ENCODE measurements at places on chromosomes 3 and 15.

DNA sequence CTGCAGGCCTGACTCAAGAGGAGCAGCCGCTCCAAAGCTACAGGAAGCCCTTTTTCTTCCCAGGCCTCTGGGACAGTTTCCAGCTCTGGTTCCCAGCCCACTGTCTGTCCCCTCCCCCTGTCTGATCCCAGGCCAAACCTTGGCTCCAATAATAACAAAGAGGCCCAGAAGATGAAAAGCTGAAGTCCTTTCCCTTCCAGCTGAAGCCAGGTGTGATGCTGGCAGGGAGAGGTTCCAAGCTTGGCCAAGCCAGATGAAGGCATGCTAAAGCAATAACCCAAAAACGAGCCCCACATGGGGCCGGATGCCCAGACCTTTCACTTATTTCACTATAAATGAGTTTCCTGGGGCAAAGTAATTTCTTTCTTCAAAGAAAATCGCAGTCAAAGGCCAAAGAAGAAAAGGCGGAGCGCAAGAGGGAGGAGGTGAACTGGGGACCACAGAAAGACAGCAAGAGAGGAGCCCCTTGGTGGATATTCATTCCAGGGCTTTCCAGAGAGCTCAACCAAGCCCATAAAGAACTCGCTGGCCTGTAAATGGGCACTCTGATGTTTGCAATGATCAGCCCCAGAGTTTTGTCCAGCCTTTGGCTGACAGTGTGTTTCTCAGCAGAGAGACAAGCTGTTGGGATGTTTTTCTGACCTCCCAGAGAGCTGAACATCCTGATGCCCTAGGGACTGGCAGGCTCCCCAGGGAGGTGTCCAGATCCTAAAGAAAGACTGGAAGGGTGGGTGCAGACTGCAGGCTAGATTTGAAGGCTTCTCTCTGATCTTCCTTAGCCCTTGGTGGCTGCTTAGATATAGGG lies 157.6 kb downstream of the UACA start:
- no peak for DNase-seq

- no peak for DNase-seq
Measured at GRCh38 chr15:31098953-31099740, 2.4 kb downstream of the TRPM1 start.

- no peak for DNase-seq
Measured at GRCh38 chr15:71386448-71387236, 271.4 kb downstream of the THSD4 start.

- no peak for DNase-seq
Measured at GRCh38 chr3:174423936-174424335, 435.2 kb upstream of the NAALADL2 start.

DNA sequence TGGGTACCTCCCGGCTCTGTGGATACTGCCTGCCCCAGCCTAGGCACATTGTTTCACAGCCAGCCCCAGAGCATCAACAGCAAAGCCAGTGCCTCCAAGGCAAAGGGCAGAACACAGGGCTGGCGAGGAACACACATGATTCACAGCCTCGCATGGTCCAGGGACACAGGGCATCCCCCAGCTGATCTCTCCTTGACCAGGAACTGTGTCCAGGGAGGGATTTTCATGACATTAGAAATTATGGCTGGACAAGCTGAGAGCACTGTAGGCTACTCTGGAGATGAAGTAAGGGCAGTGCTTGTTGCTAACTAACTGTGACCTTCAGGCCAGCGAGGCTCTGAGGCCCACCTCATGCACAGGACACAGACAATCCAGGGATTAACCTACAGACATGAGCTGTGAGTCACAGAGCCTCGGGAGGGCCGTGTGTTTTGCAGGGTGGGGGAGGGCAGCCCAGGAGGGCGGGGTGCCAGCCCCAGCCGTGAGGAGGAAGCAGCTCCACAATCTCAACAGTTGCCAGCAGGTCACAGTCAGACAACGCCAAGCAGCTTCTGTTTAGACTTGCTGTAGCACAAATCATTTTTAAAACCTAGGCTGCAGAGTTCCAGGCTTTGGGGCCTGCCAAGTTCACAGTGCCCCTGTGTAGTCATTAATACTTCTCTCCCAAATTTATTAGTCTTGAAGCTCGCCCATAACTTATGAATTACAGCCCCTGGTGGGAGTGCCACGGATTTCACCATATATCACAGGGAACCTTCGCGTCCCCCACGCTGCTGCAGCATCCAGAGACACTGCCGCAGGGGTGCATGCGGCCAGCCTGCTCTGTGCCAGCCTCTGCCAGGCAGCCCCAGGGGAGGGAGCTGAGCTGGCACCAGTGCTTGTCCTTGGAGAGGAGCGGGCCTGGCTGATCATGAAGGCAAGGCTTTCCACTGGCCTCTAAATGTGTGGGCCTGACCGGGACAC lies 114.7 kb downstream of the ETFA start:
- DNase-seq, result no peak

GRCh38 chr3:150871192-150871591 lies 34.0 kb downstream of the MINDY4B start:
- DNase-seq, result no peak

GRCh38 chr3:62372621-62373041 lies 719 bp downstream of the FEZF2 start:
- no peak for DNase-seq

GRCh38 chr15:34353627-34354026 lies 10.5 kb downstream of the NUTM1 start:
- no peak for DNase-seq

DNA sequence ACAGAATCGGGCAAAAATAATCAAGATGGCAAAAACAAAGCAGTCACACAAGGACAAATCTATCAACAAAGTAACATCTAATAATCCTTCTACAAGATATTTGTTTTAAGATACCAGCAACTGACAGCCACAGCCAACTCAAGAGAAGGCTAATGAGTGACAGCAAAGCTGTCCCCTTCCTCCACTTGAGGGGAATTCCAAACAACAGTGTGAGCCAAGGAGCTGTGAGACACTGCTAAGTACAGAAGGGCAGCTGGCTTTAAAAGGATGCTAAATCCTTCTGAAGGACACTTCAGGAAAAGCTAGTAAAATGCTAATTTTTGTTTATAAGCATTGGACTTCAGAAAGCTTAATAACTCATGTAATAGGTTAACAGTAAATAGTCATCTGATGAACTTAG lies 120.3 kb upstream of the GOLGA8J start:
- no peak for DNase-seq

GRCh38 chr3:107797586-107797985 lies 274.8 kb downstream of the BBX start:
- DNase-seq, result no peak

- DNase-seq, result no peak
Measured at GRCh38 chr15:63634154-63634553, 37.0 kb downstream of the FBXL22 start.
